ENCODE measurements at places on chromosomes 6 and 20. TPM values are rescaled to one million over a fixed set of nuclear protein-coding genes. Genes with fewer than 3 reads are reported as not detected.

- no peak for DNase-seq
Measured at GRCh38 chr6:46215777-46216176, 45.0 kb upstream of the ENPP5 start.

Gene GTF3C6
- polyA plus RNA-seq = 102 TPM

GRCh38 chr6:53492860-53493634, 51.9 kb downstream of the GCLC start:
- no peak for DNase-seq

Gene LAMA2
- 40.0 TPM for polyA plus RNA-seq

GRCh38 chr20:62132421-62132820, 10.1 kb downstream of the LSM14B start:
- DNase-seq = no peak

DNA sequence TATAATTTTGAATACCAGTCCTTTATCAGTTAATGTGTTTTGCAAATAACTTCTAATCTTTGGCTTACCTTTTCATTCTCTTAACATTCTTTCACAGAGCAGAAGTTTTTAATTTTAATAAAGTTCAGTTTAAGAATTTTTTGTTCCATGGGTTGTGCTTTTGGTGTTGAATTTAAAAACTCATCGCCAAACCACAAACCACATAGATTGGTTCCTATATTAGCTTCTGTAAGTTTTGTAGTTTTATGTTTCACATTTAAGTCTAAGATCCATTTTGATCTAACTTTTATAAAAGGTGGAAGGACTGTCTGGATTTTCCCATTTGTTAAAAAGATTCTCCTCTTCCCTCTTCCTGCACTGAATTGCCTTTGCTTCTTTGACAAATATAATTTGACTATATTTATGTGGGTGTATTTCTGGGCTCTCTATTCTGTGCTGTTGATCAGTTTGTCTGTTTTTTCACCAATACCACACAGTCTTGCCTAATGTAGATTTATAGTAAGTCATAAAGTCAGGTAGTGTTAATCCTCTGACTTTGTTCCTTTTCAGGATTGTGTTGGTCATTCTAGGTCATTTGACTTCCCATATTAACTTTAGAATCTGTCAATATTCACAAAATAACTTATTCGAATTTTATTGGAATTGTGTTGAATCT, 17.5 kb upstream of the SDCBP2 start:
- no peak for DNase-seq

DNA sequence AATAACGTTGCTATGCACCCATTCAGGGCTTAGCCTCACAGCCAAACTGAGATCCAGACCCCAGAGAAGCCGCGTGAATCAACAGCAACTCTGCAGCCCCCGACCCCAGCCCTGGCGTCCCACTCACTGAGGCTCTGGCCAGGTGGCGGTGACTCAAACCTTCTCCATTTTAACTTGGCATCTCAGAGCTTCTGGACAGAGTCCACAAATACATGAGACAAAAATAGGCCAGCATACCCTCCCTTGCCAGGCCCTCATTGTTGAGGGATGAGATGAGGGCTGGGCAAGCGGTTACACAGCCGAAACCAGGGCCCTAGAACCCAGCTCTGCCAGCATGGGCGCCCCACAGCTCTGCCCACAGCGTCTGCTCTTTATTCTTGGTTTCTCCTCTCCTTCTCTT, 118.4 kb downstream of the MYLK4 start:
- DNase-seq = peak; percentile 25

Gene FOXA2
- not detected for polyA plus RNA-seq

DNA sequence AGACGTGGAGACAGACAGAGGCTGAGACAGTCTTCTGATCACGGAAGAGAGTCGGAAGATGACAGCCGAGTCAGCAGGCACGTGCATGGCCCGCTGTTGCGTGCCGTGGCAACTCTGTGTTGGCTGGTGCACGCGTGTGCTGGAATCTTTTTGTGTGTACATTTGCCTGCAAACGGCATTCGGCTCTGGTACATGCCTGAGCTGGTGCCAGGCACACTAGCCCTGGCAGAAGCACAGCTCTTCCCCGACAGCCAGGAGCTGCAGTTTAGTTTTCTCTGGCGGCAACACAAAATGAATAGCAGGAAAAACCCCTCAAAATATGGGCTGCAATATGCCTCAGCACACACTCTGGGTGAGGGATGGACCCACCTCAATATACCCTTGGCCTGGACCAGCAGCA, 769 bp upstream of the PDYN start:
- no peak for DNase-seq
